Stimulated activated CD4-positive, alpha-beta T cell treated with anti-CD3 and anti-CD28 coated beads, Interleukin-12 subunit alpha, Interleukin-12 subunit beta, amount 100 ng/mL, for 4 hours (primary cell): ENCODE measurements at places on chromosomes 11 and 22.

GRCh38 chr22:45547731-45548130, 45.0 kb downstream of the FBLN1 start:
- no peak for DNase-seq

DNA sequence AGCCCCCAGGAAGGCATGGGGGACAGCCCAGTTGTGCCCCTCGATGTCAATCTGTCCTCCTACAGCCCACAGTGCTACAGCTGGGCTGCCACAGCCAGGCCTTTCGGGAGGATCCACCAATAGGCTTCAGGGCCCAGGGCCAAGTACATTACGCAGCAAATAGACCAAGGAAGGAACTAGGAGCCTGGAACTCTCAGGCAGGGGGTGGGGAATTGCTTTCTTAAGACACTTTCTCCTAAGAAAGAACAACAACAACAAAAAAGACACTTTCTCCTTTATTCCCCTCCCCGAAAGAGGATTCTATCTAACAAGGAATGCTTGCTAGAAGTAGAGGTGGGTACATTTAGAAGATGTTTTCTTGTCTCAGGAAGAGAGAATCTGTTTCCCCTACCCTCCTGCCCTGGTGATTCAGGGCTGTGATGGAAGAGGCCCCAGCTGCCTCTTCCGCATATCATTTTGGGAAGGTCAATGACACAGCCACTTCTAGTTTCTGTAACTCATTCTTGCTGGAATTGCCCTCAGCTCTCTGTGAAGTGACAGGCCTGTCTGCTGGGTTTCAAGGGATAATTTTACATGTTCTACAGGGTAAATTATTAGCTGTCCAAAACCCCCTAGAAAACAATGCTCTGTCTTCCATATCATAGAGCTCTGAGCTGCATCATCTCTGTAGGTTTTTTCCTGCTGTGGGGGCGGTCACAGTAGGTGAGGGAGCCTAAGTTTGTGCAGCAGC, 6.0 kb upstream of the MALAT1 start:
- DNase-seq = no peak

GRCh38 chr11:93740031-93740729, 1.1 kb downstream of the TAF1D start:
- peak; percentile 43 for DNase-seq

- no peak for DNase-seq
Observed at GRCh38 chr11:9787981-9788521, 124.2 kb downstream of the SWAP70 start.

DNA sequence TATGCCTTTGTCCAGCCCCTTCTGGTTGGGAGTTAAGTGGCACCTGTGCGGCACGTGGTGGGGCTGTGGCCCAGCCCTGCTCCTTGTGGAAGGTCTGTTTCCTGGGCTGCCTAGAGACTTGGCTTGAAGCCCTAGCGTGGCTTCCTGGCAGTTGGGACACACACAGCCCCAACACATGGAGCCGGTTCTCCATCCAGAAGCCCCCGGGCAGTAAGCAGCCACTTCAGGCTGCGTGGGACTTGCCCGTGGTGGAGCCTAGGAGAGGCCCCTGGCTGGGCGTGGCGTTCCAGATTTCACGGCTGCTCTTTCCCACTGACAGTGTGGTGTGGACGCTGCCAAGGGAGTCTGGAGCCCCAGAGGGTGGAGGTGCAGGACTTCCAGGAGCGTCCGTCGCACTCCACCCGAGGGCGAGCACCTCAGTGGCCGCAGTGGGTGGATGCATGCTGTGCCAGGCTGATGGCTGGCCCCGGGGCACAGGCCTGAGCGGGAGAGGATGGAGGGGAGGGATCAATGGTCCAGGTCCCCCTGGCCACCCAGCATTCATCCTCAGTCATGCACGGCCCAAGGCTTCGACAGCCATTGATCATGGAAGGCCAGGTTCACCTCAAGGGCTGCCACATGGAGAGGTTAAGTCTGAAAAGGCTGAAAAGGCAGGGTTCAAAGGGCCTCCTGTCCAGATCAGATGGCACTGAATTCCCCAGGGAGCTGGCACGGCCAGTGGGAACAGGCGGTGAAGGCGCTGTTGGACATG, 9.3 kb downstream of the CCND1 start:
- DNase-seq = no peak
